ENCODE measurements at places on chromosomes 5 and 9. TPM values are rescaled to one million over a fixed set of nuclear protein-coding genes. Genes with fewer than 3 reads are reported as not detected.

- no peak overlapping the region for H3K27ac ChIP-seq
- peaks cover 15% of the 10 kb centered on the region for H3K36me3 ChIP-seq
- no peak for DNase-seq
- H3K4me3 ChIP-seq, result no peak overlapping the region
- peaks cover 22% of the 10 kb centered on the region for H3K4me1 ChIP-seq
These were observed 2.4 kb downstream of the CDKN2AIPNL start for GRCh38 chr5:134409321-134409720.

DNA sequence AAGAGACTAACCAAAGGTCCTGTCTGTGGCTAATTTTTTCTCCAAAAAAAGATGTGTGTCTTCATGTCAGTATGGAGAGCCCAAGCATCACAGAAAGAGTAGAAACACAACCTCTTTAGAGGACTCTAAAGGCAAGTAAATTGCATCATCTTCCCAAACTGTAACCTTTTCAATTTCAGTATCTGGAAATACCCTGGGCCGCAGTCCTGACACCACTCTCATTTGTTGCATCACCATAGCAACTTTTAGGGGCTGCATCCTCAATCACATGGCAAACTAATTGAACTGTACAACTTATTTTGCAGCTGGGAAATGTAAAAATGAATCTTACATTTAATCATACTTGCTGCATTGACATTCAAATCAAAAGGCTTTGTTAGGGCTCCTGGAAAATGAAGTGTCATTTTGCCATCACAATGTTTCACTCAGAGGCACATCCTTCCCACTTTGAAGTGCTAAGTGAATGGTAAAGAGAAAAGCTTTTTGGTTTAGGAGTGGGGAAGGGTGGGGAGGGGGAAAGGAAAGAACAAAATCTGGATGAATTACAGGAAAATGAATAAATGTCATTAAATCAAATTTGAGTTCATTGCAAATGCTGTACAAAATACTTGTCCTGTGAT lies 60.6 kb upstream of the GRIA1 start:
- no peak for DNase-seq
- H3K4me1 ChIP-seq, result no peaks in the 10 kb centered on the region
- H3K4me3 ChIP-seq, result no peak overlapping the region
- no peak overlapping the region for H3K27ac ChIP-seq

GRCh38 chr9:135907006-135907430 lies 328 bp downstream of the CAMSAP1 start:
- peaks cover 4% of the 10 kb centered on the region for H3K36me3 ChIP-seq
- H3K4me1 ChIP-seq, result peaks cover 36% of the 10 kb centered on the region
- no peak overlapping the region for H3K27ac ChIP-seq
- no peak for DNase-seq
- H3K4me3 ChIP-seq, result no peak overlapping the region
- H3K27me3 ChIP-seq, result no peaks in the 10 kb centered on the region

CWC27 gene
- total RNA-seq, result 28.2 TPM

DNA sequence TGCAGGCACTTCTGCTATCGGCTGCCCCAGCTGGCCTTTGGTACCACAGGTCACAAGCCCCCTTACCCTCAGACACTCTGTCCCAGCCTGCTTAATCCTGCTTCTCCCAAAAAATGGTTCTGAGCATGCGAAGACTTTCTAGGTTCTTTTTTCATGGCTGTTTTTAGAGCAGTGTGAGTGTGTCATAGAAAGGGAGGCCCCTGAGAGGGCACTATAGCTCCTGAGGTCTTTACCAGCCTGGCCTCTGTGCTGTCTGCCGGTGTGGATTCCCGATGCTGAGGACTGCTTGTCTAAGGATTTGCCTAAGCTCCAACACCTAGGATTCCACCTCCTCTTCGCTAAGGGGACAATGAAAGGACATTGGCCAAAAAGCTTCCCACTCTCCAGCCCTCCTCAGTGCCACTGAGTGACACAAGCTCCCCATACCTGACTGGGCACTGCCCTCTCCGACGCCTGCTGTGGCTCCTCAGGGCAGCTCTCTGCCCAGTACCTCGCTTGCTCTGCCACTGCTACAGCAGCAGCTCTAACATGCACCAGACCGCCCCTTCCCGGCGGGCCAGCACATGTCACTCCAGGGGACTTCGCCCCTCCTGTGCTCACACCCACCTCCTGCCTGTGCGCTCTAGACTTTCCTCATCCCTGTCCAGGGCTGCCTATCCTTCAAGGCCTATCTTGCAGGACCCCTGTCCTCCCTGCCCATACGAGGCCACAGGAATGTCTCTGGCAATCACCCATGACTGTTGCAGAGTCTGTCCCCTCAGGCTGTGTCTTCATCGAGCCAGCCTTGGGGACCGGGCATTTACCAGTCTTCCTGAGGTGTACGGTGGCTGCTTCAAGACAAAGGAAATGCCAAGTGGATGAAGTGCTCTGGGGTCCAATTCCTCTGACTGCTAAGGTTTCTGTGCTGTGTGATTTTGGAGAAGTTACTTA lies 21.0 kb downstream of the MACROH2A1 start:
- H3K4me1 ChIP-seq, result peaks cover 12% of the 10 kb centered on the region
- H3K27me3 ChIP-seq, result no peaks in the 10 kb centered on the region
- peaks cover 74% of the 10 kb centered on the region for H3K36me3 ChIP-seq
- H3K27ac ChIP-seq, result no peak overlapping the region
- no peak overlapping the region for H3K4me3 ChIP-seq

SLCO4C1 gene
- not detected for total RNA-seq
